ENCODE measurements at places on chromosomes 2 and 18.

DNA sequence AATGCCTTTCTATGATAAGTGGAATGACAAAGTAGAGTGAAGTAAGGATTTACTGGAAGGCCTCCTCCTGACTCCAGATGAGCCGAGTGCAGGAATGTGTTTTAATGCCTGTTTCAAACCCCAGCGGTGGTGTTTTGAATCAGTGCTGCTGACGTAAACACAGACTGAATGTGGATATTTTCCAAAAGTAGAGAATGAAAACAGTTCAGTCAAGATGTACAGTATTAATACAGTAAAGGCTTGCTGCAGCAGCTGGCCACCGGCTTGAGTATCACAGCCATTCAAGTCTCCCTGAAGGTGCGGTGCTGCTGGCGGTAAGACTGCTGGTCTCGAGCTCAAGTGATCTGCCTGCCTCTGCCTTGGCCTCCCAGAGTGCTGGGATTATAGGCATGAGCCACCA is 46.7 kb downstream of the ARHGAP28 start:
- DNase-seq = no peak

- DNase-seq = no peak
These were observed 119.4 kb downstream of the ARHGAP15 start for GRCh38 chr2:143248631-143249030.

GRCh38 chr2:88545118-88545517 is 82.1 kb downstream of the EIF2AK3 start:
- DNase-seq = no peak

GRCh38 chr2:54741250-54741649 is 17.8 kb downstream of the EML6 start:
- DNase-seq = no peak

DNA sequence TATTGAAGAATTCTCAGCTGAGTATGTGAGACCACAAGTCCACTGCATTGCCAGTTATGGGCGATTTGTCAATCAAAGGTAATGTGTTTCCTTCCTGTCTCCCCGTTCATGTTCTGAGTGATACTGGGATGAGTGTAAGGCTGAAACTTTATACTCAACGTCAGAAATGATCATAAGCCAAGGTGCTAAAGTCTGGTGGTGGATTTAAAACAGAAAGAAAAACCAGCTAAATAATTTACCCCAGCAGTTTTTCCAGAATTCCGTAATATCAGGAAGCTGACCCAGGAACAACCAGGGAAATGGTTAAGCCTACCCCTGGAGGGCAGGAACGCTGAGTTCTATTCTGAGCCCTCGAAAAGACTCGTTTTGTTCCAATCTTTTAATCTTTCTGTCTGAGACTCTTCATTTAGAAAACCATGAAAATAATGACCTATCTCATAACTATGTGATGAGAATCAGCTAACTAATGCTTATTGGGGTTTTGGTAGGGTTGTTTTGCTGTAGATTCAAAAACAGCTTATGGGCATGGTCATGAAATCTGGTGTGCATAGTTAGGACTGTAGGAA is 149.6 kb downstream of the LAMA3 start:
- no peak for DNase-seq

DNA sequence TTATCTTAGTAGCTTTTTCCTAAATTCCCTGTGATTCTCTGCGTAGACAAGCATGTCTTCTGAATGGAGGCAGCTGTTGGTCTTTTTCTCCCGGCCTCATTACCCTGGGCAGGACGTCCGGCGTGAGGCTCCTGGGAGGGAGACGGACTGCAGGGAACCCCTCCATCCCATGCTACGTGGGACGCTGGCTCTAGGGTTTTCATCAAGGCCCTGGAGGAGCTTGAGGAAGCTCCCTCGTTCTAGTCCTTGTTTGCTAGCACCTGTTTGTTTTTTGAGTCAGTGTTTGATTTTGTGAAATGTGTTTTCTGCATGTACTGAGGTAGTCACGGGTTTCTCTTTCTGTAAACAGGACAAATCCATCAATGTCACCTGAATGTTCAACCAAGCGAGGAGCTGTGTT is 99.3 kb upstream of the TMEM18 start:
- no peak for DNase-seq

GRCh38 chr18:76357585-76358260 is 137.3 kb downstream of the ZNF516 start:
- DNase-seq = no peak

GRCh38 chr2:11042841-11043240 is 112.4 kb upstream of the SLC66A3 start:
- no peak for DNase-seq

- no peak for DNase-seq
These were observed 35.8 kb upstream of the CACNB4 start for GRCh38 chr2:152134488-152135280.

DNA sequence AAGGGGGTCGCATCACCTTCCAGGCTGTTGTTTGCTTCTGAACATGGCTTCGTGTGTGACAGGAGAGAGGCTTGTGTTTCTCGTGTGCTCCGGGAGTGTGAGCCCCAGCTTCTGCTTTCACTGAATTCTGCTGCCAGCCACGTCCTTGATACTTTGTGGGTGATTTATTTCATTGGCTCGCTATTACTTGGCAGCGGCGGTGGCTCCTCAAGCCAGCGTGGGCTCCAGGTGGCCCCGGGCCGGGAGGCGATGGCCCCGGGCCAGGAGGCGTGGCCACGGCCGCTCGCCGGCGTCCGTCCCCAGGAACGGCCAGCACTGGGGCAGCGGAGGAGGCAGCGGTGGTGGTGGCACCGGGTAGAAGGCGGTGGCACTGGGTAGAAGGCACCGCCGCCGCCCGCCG is 63.1 kb downstream of the NAPG start:
- DNase-seq = no peak

DNA sequence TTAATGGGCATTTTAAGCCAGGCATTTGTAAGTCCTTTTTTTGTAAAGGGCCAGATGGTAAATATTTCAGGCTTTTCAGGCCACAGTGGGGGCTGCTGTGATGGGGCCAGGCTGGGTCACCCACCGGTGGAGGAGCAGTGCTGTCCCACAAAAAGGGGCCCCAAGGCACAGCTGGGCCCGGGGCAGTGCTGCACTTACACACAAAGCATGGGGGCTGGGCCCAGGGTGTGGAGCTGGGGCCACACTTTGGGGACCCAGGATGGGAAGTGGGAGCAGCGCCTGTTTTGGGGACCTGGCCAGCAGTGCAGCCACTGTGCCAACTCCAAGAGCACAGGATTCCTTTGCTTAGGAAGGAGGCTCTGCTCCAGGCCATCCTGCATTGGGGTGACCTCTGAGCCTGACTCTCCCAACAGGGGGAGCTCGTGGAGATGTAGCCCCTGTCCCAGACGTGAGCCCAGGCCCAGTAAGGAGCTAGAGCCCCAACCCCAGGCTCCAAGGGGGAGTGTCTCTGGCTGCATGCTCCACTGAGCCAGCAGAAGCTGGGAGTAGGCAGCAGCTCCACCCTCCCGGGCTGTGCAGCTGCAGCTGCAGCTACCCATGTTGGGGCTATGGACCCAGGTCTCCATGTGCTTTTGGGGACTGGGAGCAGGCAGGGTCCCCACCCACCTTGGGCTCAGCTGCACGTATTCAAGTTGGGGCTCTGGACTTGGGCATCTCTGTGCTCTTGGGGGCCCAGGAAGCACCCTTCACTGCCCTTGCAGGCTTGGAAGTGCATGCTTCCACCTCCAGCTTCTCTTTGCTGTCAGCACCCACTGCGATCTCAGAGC is 1036.5 kb upstream of the CNTNAP5 start:
- DNase-seq = no peak

DNA sequence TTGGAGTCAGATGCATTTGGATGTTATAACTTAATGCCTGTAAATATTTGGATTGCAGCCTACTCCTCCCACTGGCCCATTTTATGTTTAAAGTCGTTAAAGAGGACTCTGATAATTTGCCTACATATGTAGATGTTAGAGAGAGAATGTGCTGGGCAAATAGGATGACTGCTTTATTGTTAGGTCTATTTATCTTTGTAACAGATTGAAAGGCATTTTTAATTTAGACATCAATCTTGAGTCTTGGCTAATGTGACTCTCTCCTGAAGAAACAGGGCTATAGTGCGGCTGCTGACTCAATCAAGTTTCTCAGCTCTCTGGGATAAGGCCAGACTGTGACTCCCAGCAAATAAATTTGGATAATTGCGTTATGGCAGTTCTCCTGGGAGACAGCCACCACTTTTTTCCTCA is 1101.4 kb downstream of the CBLN2 start:
- DNase-seq = no peak

DNA sequence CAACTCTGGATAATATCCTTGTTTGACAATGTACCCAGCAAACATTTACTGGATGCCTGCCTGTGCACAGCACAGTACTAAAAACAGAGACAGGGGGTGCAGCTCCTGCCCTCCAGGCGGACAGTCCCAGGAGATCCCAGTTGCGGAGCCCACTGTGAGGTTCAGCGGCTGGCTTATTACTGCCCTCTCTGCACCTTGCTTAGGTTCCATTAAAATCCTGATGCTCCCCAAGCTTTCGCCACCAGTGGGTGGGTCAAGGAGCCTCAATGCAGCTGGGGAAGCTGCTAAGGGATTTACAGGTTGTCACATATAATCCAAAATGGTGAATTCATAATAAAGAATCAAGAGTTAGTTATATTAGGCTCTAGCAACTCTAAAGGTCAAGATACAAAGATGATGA is 38.3 kb downstream of the CRACDL start:
- DNase-seq = no peak

- no peak for DNase-seq
These were observed 266.1 kb upstream of the HDAC4 start for GRCh38 chr2:239666855-239667376.

DNA sequence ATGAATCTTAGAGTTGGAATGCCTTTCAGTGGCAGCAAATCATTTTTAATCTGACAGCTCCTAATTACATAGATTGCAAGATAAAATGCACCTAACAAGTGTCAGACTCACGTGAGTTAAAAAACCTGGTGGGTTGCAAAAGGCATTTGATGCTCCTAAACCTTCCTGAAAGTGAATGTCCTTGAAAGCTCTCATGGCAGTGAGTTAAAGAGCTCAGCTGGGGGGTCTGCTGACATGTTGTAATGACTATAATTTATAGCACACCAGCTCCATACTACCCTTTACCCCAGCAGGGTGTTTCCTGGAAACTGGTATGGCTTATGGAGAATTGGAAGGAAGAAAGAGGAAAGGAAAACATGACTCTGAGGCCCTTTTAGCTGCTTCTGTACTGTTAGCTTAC is 91.9 kb upstream of the CAVIN2 start:
- no peak for DNase-seq

GRCh38 chr2:25053041-25053440 is 11.2 kb downstream of the EFR3B start:
- DNase-seq = no peak

GRCh38 chr2:166464187-166464586 is 29.9 kb downstream of the SCN7A start:
- no peak for DNase-seq

- DNase-seq = no peak
These were observed 359.3 kb downstream of the RIT2 start for GRCh38 chr18:42756214-42756613.

DNA sequence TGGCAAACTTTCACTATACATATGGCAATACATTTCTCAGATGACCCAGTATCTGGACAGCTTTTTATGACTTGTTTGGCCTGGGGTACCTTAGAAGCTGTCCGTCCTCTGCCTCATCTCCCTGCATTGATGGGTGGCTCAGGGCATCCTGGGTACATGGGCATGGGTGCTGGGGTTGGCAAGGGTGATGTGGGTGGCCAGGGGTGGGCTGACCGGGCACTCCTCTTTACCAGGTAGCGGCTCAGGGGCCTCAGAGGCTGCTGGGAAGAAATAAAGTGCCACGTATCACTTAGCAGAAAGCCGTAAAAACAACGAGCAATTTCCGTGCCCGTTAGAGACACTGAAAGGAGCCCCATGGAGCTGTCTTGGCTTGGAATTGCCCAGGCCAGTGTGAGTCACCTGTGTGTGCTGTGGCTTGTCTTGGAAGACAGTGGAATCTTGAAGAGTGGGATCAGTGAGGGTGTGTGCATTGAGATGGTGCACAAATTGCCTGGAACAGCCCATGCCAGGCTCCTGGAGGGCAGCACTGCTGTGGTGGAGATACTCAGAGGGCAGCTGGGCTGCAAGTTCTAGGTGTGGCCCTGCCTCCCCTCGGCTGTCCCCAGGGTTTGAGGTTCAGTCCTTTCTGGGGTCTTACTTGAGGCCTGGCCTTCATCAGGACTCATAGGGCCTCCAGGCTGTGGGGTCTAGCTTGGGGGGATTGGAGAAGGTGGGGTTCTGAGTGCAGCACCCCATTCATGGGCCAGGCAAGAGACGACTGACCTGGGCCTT is 88.8 kb downstream of the FHOD3 start:
- no peak for DNase-seq

DNA sequence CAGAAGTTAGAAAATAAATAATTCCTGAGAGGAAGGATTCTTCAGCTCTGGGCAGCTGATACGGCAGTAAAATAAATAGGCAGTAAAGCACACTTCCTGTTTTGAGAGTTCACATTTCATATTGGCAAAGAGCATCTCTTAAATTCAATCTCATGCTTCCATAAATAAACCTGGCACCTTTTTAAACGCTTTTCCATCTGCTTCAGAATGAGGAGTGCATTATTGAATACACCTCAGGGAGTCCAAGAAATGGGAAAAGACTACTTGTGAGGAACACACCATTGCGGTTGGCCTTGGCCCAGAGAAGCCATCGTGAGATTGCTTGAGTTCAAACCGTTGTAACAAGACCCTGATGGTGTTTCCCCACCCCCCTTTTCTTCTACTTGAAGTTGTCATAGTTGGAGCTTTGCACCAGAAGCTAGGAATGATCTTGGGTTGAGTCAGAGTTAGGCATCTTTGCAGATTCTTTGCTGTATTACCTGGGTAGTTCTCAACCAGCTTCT is 123.9 kb downstream of the RDH14 start:
- no peak for DNase-seq

GRCh38 chr2:61371027-61371426 is 99.9 kb downstream of the USP34 start:
- no peak for DNase-seq

GRCh38 chr2:138107288-138107687 is 143.0 kb downstream of the HNMT start:
- DNase-seq = no peak

- DNase-seq = no peak
These were observed 3.6 kb upstream of the KIAA2012 start for GRCh38 chr2:202069170-202070067.

DNA sequence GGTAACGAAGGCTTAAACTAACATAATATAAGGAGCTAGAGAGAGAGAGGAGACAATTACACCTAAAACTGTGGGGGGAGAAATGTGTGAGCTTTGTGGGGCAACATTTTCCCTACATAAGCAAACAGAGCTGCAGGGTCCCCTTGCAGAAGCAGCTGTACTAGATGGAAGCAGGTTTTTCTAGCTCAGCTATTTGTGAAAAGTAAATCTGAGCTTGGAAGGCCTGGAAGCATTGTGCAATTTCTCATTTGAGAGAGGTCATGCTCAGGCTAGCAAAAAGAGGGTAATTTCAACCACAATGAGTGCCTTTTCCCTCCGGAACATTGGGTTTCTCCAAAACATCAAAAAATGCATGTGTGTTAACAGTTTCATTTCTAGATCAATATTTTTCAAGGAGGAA is 130.0 kb downstream of the ARL4C start:
- no peak for DNase-seq

Measured in cortex of kidney (tissue), 1 donor.